T-helper 2 cell treated with Interferon-gamma antibody and Interleukin-4, amounts not matched to agents 5 μg/mL and 100 μg/mL, for 36 hours (primary cell): ENCODE measurements at places on chromosomes 16 and 17.

GRCh38 chr17:42872251-42872965 is 21.4 kb downstream of the AOC3 start:
- DNase-seq: no peak

GRCh38 chr17:83204230-83204725 is 124.9 kb downstream of the METRNL start:
- peak; percentile 4 for DNase-seq

- no peak for DNase-seq
Observed at GRCh38 chr17:82894389-82894788, 54.6 kb upstream of the ZNF750 start.

DNA sequence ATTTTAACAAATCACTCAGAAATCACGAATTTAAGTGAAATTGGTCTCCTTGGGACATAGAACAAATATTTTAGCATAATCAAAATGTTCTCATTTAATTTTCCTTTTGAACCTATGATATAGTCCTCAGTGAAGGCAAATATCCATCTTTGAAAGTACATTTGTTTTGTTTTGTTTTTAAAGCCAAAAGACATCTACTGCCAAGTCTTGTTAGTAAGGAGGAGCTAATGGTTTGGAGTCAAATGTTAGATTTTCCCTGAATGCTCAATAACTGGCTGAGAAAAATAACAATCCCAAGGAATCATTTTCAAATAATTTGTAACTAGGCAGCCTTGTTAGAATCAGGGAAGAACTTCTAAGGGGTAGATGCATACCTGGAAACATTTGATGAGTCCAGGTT is 302.9 kb upstream of the MAF start:
- DNase-seq: no peak

DNA sequence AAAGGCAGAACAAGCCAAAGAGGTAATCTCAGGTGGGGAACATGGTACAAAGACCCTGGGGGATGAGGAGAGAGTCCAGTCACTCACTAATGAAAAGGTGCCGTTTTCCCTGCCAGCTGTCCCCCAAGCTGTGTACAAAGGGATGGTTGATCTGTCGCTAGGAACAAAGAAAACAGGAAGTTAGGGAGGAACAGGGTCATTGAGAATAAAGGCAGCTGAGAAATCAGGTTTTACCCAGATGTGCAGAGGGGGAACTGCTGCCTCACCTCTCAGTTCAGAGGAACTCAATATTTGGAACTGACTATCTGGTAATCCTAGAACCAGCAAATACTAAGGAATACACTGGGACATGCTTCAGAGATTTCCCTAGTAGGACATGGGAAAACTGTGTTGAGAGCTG is 1.5 kb downstream of the RSKR start:
- DNase-seq: no peak
